ENCODE measurements at places on chromosomes 11 and 22.

DNA sequence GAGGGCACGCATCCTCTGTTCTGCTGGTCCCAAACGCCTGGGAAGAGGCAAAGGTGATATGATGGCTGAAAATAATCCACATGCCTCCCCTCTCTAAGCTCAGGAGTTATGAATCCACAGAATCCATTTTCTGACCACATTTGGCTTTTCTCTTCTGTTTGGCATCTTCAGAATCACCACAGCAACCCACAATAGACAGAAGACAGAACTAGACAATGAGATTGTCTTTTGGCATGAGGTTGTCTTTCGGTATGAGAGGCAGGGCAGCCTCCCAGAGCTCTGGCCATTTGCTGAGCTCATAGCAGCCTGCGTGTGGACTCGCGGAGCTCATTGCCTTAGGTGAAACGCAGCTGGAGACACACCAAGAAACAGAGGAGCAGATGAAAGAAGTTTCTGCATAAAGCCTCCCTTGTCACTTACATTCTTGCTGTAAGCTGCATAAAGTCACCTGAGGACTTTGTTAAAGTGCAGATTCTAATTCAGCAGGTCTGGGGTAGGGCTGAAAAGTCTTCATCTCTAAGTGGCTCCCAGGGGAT lies 868.0 kb downstream of the NTM start:
- DNase-seq: no peak

GRCh38 chr22:50734343-50734771 lies 3.6 kb upstream of the ACR start:
- DNase-seq: no peak

- no peak for DNase-seq
Measured at GRCh38 chr11:85377901-85378300, 249.2 kb downstream of the DLG2 start.

GRCh38 chr11:116164843-116165242 lies 607.9 kb downstream of the BUD13 start:
- no peak for DNase-seq

DNA sequence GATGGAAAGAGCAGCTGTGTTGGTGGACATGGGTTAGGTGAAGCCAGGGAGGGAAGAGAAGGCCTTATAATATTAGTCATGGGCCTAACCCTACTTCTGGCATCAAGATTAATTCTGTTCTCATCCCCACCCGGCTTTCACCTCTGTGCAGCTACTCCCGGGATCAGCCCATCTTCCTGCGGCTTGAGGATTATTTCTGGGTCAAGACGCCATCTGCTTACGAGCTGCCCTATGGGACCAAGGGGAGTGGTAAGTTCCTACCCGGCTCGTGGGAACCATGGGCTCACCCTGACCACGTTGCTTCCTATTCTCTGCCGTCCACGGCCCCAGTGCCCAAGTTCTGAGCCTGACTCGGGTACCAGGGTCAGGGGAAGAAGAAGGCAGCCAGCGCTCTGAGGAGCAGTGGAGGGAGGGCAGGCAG lies 51.6 kb downstream of the ST3GAL4 start:
- DNase-seq: no peak

- DNase-seq: no peak
Measured at GRCh38 chr11:111699579-111700156, 66.5 kb downstream of the PPP2R1B start.

- no peak for DNase-seq
Measured at GRCh38 chr22:27388090-27388600, 413.4 kb downstream of the MN1 start.

DNA sequence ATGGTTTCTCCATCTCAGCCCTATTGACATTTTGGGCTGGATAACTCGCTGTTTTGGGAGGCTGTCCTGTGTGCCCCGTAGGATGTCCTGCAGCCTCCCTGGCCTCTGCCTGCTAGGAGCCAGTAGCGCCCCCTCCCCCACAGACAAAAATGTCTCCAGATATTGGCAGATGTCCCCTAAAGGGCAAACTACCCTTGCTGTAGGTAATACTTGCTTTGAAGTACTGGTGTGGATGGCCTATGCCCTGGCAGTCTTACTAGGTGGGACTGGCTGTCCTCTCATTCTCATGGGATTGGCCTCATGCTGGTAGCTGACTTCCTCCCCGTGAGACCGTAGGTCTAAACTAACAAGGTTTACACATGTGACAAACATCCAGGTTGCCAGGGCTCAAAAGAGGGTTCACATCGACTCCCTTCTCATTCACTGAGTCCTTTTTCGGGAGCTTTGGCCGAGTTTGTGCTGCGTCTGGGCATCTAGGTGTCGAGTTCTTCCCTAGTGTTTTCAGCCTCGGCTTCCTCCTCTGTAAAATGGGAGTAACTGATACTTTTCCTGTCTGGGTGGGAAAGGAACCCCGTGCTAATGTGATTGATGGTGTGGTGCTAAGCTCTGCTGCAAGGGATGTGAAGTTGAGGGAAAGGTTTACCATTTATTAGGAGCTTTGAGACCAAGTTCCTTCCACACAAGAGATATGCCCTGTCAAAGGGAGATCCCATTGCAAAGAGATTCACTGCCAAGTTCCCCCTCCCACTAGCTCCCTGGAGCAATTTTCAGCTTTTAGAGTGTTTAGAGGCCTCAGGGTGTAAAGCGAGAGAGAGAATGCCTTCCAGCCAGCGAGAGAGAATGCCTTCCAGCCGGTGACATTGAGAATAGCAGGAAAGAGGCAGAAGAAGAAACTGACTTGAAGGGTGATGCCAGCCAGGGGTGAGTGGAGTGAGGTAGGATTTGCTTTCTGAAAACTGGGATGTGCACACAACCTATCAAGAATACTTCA lies 17.0 kb downstream of the PTPRJ start:
- DNase-seq: no peak

DNA sequence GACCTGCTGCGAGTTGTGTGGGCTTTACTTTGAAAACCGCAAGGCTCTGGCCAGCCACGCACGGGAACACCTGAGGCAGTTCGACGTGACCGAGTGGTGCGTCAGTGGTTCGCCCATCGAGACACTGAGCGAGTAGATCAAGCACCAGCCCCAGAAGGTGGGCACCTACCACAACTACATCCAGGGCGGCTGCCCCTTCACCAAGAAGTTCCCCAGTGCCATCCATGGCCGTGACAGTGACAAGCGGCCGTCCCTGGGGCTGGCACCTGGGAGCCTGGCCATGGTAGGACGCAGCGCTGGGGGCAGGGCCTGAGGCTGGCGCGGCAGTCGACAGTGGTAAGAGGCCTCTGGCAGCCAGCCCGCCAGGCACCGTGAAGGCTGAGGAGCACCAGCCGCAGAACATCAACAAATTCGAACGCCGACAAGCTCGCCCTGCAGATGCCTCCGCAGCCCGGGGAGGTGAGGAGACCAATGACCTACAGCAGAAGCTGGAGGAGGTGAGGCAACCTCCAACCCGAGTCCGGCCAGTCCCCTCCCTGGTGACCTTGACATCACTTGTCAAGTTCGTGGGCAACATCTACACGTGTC lies 545.2 kb upstream of the CCDC179 start:
- no peak for DNase-seq

All from activated CD8-positive, alpha-beta memory T cell treated with anti-CD3 and anti-CD28 coated beads for 1 hour (primary cell).